Stimulated activated CD8-positive, alpha-beta memory T cell treated with anti-CD3 and anti-CD28 coated beads, Interleukin-2, amount 100 ng/mL, for 48 hours (primary cell): ENCODE measurements at places on chromosomes 5 and 9.

DNA sequence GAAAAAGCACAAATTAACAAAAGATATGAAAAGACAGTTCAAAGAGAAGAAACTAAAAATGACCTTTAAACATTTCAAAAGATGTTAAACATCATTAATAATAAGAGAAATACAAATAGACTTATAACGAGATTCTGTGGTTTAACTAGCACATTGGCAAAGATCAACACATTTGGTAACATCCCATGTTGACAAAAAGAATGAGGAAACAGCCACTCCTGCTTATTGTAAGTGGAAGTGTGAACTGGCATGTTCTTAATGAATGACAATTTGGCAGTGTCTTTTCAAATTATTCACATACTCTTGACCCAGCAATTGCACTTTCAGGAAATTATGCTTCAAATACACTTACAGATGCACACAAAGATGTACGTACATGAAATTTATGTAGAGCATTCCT is 176.3 kb downstream of the TLE1 start:
- DNase-seq = no peak

- no peak for DNase-seq
These were observed 124.4 kb upstream of the MSX2 start for GRCh38 chr5:174599992-174600391.

DNA sequence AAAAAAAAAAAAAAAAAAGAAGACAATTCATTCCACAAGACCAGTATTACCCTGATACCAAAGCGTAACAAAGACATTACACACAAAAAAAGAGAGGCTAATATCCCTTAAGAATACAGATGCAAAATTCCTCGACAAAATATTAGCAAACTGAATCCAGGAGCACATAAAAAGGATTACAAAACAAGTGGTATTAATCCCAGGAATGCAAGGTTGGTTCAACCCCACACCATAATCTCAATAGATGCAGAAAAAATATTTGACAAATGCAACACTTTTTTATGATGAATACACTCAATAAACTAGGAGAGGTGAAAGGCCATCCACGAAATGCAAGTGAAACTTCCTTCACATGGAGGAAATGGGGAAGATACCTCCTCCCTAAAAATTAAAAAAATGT is 80.1 kb upstream of the TLR4 start:
- no peak for DNase-seq

DNA sequence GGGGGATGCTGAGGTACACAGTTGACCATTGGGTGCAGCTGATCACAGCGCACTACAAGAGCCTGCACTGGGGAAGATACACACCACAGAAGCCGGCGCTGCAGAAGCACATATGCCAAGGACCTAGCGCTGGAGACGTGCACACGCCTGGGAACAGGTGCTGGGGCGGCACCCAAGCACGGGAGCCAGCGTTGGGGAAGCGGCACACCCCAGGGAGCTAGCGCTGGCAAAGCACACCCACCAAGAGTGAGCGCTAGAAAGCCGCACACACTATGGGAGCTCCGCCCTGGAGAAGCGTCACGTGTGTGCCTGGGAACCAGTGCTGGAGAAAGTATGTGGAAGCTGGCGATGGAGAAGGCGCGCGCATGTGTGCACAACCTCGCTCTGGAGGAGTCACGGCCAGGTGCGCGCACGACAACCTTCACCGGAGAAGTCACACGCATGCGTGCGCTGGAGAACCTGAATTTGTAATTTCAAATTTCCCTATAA is 4.5 kb downstream of the FANCC start:
- DNase-seq = no peak

- DNase-seq = no peak
These were observed 10.4 kb upstream of the NR5A1 start for GRCh38 chr9:124517600-124517999.

DNA sequence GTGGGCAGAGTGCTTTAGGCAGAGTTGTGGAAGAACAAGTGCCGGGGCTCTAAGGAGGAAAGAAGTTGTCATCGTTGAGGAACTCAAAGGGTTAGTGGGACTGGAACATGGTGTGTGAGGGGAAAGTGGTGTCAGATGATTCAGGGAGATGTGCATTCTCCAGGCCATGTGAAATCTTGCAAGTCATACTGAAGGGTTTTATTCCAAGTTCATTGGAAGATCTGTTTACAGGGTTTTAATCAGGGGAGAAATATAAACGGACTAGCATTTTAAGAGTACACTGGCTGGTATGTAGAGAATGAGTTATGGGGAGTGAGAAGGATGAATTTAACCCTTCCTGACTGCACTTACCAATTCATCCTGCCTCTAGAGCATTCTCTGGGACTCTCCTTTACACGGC is 49.3 kb downstream of the NR2F1 start:
- no peak for DNase-seq
